ENCODE measurements at places on chromosomes 2 and 18. TPM values are rescaled to one million over a fixed set of nuclear protein-coding genes. Genes with fewer than 3 reads are reported as not detected.

Gene MC2R
- total RNA-seq = not detected

Gene CYS1
- total RNA-seq = 1.4 TPM

Gene VWA3B
- total RNA-seq = not detected

Gene SOCS6
- 31.1 TPM for total RNA-seq

Gene DSEL
- total RNA-seq = 0.29 TPM

Gene REG1B
- not detected for total RNA-seq

Gene SCN2A
- not detected for total RNA-seq

Gene KIAA2012
- not detected for total RNA-seq

Gene HADHB
- total RNA-seq = 105 TPM

Gene CFC1B
- total RNA-seq = not detected
